ENCODE measurements at places on chromosomes 16 and 17.

DNA sequence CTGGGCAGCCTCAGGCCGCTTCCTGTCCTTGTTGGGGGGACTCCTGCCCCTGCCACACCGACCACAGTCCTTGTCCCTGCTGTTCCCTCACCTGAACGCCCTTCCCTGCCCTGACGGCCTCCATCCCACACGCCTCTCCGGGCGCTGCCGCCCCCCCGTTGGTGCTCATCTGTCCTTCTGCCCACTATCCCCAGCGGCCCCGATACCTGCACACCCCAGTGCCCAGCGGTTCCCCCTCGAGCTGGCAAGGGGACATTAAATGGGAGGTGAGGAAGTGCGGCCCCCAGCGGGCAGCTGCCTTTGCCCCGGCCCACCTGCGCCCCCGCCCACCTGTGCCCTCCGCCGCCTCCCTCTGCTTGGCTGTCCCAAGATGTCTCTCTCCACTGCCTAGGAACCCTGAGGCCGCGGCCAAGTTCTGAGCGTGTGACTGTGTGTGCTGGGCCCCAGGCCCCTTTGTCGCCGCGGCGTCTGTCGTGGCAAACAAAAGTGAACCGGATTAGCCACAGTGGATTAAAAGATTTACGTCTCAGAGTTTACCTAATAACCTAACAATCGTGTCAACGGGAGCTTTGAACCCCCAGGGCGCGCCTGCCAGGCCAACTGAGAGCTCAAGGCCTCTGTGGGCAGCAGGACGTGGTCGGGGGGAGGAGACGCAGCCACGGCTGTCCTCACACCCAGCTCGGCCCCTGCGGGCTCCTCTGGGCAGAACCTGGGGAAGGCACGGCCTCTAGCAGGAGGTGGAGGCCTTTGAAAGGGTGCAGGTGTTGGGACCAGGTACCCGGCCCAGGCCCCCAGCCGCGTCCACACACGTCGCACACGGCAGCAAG lies 7.6 kb upstream of the AXIN1 start:
- no peak for DNase-seq

- DNase-seq = no peak
Measured at GRCh38 chr16:31427441-31428278, 500 bp downstream of the COX6A2 start.

DNA sequence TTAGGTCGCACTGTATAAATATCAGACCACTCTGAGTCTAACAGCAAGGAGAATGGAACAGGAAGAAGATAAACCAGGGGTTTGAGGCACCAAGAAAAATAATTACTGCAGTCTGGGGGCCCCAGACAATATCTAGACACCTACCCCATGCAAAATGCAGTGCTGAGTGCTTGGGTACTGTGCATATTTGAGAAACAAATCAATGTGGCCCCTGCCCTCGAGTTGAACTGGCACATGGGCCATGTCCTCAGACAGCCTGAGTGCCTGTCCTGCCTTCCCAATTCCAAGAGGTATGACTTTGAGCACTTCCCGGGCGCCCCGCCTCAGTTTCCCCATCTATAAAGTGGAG lies 6.2 kb upstream of the CIITA start:
- DNase-seq = no peak

DNA sequence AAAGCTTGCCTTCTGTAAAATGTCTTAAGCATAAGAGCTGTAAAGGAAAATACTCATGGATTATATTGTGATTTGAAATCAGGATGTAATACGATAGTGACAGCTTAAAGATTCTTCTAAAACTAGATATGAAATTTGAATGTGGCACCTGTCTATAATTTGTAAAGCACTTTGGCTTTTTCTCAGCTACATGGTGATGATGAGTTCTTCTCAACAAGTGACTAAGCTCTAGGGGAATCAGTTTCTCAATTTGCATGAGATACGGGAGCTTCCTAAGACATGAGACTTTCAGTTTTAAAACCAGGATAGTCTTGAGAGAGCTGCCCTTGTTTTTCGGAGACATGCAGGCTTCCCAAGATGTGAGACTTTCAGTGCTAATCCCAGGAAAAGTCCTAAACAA lies 439.2 kb downstream of the CDH13 start:
- DNase-seq = no peak

DNA sequence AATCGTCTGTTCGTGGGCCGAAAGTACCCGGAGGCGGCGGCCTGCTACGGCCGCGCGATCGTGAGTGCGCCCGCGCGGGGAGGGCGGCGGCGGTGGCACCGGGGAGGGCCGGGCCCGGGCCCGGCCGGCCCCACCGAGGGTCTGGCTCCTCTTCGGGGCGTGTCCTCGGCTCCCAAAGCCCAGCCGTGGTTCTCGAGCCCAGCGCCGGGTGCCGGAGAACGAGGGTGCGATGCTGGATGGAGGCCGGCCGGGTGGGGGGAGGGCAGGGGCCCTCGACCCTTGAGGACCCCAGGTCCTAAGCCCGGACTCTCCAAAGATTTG lies 375 bp downstream of the STUB1 start:
- DNase-seq = no peak

All from NCI-H1105 (cell line).